ENCODE measurements at places on chromosomes 13 and 19.

DNA sequence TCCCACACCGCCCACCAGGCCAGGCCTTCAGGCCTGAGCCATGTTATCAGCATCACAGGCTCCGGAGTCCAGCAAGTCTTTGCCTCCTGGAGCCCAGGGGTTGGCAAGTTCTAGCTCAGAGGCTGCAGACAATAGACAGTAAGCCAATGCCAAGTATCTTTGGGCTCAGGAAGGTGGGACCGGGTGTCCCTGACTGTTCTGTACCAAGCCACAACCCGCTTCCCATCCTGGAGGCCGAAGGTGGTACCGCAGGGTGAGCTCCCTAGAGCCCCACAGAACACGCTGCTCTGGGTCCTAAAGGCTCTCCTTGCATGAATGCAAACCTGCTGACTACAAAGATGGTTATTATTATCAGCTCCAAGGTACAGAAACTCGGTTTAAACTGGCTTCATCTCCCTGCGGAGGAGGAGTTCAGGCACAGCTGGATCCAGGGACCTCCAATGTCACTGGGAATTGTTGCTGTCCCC, 5.5 kb upstream of the FSTL3 start:
- no peak for DNase-seq

- no peak for DNase-seq
Observed at GRCh38 chr19:54104998-54105715, 2.5 kb downstream of the NDUFA3 start.

- no peak for DNase-seq
Observed at GRCh38 chr13:41563341-41563983, 106.1 kb downstream of the RGCC start.

- DNase-seq, result no peak
Observed at GRCh38 chr13:84870190-84870589, 929.0 kb downstream of the SLITRK6 start.

GRCh38 chr13:38687246-38688229, 661 bp downstream of the FREM2 start:
- DNase-seq, result no peak

GRCh38 chr19:35011091-35011689, 11.1 kb downstream of the GRAMD1A start:
- DNase-seq, result no peak

GRCh38 chr19:11203194-11204075, 6.1 kb upstream of the KANK2 start:
- peak; percentile 30 for DNase-seq

DNA sequence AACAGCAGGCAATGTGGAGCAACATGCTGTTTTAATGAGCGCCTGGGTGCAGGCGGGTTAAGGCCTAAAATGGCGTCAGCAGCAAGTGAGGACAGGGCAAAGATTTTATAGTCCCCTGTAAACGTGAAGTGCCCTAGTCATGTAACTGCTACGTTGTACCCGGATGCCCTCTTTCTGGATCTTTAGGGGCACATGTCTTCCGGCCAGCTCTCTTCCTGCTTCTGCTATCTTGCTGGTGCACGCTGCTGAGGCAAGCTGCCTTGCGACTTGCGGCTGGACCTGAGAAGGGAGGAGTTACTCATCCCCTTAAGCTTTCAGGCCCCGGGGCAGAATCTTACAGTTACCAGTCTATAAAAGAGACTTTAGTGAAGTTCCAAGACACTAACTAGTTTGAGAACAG, 303.6 kb upstream of the DACH1 start:
- DNase-seq, result no peak

- DNase-seq, result no peak
Observed at GRCh38 chr19:5934774-5935472, 20.9 kb downstream of the CAPS start.

DNA sequence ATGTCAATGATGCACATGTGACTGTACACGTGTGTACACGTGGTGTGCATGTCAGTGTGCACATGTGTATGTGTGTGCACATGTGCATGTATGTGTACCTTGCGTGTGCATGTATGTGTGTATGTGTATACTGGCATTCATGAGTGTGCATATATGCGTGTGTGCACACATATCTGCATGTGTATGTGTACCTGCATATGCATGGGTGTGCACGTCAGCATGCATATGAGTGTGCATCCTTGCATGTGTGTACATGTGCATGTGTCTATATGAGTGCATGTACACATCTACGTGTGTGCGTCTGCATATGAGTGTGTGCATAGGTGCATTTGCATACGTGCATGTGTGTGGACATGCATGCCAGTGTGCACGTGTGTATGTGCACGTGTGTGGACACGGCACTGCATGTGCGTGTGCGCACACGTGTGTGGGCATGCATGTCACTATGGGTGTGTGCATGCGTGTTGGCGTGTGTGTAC, 48.5 kb downstream of the GADD45B start:
- no peak for DNase-seq

GRCh38 chr19:9309974-9310446, 372 bp upstream of the ZNF699 start:
- peak; percentile 79 for DNase-seq

GRCh38 chr13:100957741-100958140, 283.1 kb upstream of the TMTC4 start:
- DNase-seq, result no peak

DNA sequence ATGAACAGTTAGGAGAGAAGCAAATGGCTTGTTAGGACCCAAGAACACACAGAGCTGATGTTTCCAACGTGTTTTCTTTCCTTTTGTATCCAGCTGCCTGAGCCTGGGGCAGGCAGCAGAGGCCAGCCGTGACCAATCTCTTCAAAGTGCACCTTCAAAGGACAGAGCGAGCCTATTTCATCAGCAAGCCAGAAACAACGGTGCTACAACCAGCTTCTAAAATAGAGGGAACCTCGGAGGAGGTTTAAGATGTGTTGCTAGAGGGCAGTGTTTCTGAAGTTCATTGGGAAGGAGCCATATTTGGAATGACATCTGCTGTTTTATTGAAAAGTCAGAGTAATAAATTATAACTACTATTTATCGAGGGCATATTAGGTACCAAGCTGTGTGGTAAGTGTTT, 56.2 kb upstream of the RFC3 start:
- no peak for DNase-seq

DNA sequence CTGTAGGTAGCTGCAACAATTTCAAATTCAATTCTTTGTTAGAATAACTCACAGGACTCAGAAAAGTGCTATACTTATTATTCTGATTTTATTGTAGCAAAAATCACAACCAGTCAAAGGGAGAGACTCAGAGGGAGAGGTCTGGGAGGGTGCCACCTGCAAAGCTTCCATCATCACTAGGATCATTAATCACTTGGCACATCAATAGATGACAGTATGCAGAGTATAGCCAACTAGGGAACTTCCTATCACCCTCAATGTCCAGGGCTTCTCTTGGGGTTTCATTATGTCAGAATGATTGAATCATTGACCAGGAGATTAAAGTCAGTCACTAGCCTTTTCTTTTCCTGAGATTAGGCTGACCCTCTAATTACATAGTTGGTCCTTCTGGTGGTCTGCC, 431.3 kb upstream of the ATXN8OS start:
- DNase-seq, result no peak
